ENCODE measurements at places on chromosomes 16 and 17. TPM values are rescaled to one million over a fixed set of nuclear protein-coding genes. Genes with fewer than 3 reads are reported as not detected.

DNA sequence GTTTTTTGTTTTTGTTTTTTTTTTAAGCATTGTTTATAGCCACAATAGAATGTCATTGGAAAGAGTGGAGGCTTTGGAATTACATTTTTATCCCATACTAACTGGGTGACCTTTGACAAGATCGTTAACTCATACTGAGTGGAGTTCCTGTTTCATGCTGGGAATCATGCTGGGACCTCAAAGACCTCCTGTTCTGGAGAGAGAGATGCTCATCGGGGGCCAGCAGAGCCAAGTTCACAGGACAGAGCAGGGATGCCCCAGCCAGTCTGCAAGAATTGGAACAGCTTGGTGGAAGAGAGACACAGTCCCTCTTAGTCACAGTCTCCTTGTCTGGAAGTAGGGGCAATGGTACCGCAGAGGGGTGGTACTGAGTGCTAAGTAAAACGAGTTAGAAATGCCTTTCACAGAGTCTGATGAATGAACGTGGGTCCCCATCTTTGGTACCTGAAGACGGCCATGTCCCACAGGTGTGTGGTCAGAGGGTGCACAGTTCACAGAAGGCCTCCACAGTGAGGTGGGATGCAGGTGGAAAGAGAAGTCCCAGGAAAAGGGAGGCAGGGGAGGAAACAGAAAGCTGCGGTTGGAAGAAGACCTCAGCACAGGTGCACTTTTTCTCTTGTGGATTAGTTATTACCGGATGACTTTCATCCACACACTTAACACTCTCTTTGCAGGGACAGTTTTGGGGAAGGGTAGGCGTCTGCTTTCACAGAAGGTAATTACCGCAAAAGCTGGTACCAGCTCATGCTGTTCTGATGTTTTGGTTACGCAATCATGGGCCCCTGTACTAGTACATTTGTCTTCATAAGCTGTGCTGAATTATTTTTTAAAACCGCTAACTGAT lies 147.8 kb downstream of the PRKCA start:
- DNase-seq, result no peak

DNA sequence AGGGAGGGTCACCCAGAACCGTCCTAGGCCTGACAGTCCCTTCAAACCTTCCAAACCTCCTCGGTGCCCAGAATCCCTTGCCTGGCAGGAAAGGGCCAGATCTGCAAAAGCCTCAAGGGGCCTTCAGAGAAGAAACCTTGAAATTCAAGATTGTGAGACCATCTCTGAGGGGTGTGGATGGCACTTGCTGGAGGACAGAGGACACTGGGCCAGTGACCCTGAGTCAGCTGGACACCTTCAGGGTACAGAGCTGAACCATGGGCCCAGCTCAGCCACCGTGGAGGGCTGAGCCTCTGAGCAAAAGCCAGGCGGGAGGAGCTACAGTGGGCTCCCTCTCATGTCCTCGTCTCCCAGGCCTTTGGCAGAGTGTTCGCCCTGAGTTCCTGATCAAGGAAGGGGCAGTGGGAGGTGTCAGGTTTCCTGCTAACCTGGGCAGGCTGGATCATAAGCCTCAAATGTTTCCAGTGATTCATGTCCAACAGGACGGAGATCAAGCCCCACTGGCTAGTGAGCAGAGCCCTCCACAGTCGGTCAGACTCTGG lies 3.0 kb downstream of the PDILT start:
- DNase-seq, result no peak

- no peak for DNase-seq
These were observed 1.7 kb downstream of the TMEM170A start for GRCh38 chr16:75462806-75463205.

DNA sequence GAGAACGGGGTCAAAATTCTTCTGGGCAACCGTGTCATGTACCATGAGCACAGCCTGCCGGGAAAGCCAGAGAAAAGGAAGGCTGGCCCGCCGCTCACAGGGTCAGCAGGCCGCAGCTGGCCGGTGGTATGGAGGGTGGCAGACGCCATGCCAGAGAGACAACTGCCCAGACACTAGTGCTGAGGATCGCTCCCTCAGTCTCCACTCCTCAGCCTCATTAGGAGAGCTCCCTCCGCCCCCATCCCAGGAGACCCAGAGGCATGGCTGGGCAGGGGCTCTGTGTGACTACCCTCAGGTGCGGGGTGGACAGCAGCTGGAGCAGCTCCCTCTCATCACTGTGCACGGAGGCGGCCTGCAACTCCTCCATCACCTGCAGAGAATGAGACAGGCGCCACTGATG lies 3.2 kb downstream of the MPP3 start:
- no peak for DNase-seq

The SLC5A11 gene
- total RNA-seq, result 0.16 TPM

The PIGL gene
- 42.9 TPM for total RNA-seq

Measured in mesenteric fat pad (tissue), 1 donor.